ENCODE measurements at places on chromosomes 12 and 14.

- DNase-seq: no peak
These were observed 77.6 kb upstream of the PARP11 start for GRCh38 chr12:3950714-3951320.

DNA sequence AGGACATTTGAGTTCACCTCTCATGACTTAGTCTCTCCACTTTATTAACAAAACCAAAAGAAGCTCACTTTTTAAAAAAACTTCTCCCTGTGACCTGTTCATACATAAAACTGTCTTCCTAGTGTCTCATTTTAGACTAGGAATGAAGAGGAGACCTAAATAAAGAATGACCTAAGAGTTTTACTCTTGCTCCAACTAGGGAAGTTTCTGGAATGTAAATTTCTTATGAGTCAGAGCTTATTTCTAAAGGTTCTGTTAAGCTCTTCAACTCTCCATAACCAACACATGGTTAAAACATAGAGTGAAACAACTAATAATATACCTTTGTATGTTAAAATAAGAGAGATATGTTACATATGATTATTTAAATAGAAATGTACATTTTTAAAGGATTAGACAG lies 369.8 kb downstream of the EMP1 start:
- no peak for DNase-seq

- DNase-seq: no peak
These were observed 207.5 kb upstream of the PWP1 start for GRCh38 chr12:107477947-107478610.

DNA sequence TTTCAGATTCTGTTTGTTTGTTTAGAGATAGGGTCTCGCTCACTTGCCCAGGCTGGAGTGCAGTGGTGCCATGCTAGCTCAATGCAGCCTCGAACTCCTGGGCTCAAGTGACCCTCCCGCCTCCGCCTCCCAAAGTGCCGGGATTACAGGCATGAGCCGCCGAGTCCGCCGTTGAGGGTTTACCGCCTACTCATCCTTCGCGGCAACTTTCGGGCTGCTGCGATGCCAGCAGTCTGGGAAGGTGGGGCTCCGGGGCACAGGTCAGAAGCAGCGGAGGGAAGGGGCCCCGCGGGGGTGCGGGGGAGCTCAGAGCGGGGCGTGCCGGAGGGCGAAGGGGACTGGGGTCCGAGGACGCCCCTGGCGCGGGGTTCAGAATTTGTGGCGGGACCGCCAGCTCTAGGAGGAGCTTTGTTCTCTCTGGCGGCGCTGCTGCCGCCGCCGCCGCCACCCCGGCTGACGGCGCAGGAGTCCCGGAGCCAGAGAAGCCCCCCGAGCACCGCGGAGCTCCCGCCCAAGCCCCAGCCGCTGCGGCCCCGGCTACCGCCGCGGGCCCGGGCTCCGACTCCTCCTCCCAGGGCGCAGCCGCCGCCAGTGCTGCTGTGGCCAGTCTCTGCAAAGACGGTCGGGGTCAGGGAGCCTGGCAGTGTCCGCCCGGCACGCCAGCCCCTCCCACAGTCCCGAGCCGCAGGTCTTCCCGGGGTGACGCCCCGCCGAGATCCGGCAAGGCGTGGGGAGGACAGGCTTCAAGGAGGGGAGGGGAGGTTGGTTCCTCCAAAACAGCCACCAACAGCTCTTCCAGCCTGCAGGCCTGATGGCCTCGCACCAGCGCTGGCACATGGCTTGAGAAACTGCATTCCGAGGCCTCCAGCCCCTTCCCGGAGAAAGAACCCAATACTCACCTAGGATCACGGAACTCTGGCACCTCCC lies 10.9 kb upstream of the KRT77 start:
- DNase-seq: no peak

DNA sequence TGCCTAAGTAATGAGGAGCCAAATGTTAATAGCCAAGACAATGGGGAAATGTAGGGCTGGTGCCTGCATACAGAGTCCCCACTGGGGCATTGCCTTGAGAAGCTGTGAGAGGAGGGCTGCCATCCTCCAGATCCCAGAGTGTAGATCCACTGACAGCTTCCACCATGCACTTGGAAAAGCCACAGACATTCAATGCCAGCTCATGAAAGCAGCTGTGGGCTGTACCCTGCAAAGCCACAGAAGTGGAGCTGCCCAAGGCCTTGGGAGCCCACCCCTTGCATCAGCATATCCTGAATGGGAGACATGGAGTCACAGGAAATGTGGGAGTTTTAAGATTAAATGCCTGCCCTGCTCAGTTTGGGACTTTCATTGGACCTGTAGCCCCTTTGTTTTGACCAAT lies 244.7 kb downstream of the BTG1 start:
- no peak for DNase-seq

DNA sequence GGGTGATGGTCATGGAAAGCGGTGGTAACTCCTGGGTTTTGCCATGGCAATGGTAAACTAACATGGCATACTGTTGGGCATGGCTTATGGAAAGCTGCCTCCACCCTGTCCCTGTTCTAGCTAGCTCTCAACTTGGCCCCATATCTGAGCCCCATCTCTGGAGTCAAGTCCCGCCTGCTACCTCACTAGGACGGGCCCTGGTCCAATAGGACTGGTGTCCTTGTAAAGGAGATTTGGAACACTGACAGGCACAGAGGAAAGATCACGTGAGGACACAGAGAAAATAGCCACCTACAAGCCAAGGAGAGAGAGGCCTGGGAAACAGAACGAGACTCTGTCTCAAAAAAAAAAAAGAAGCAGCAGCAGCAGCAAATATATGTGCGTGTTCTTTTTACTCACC lies 59.8 kb downstream of the RNFT2 start:
- DNase-seq: no peak

Measured in stimulated activated CD4-positive, alpha-beta T cell treated with anti-CD3 and anti-CD28 coated beads, Interleukin-1b, Interleukin-23, amount 100 ng/mL, for 1 hour (primary cell).